Naive thymus-derived CD8-positive, alpha-beta T cell (primary cell): ENCODE measurements at places on chromosomes 16 and 17. TPM values are rescaled to one million over a fixed set of nuclear protein-coding genes. Genes with fewer than 3 reads are reported as not detected.
A peak's percentile ranks its signal among the peaks of the same experiment; 100 is the strongest.

- no peak for DNase-seq
- peaks cover 28% of the 10 kb centered on the region for H3K27me3 ChIP-seq
- H3K4me3 ChIP-seq = peak overlapping the region; percentile 44
- H3K36me3 ChIP-seq = peaks cover 2% of the 10 kb centered on the region
- no peak overlapping the region for H3K27ac ChIP-seq
- H3K4me1 ChIP-seq = peaks cover 35% of the 10 kb centered on the region
Measured at GRCh38 chr16:73056448-73056847, 8.5 kb upstream of the ZFHX3 start.

DNA sequence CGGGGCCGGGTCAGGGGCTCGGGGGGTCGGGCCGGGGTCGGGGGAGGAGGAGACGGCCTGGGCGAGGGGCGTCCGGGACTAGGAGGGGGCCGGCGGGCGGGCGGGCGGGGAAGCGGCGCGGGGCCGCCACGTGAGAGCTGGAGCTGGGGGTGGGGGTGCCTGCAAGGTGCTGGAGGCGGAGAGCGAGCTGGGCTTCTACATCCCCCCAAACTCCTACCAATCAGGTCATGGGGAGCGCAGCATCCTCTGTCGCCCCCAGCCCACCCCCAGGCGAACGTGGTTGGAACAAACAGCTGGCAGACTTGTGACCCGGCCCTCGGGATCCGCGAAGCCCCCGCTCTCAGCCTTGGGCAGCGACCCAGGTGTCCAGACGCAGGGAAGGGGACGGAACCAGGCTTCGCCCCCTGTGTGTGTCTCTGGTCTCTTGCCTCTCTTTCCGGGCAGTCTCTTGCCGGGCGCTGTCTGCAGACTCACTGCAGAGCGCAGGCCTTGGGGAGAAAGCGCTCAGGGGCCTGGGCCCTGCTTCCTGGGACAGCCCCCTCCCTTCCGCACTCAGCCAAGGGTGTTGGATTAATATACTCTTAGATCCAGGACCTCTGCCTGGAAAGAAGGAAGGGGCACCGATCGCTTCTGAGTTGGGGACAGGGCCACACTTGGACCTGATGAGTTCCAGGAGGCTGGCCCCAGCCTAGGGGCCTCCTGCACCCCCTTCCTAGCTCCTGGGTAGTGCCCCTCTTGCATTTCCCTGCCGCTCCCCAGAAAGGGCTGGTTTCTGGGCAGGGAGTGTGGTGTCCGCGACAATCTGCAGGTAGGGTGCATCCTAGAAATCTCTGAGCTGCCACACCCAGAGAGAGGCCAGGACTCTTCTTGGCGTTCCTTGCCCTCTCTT lies 722 bp downstream of the RASL10B start:
- peak overlapping the region; percentile 86 for H3K4me3 ChIP-seq
- DNase-seq = no peak
- H3K36me3 ChIP-seq = no peaks in the 10 kb centered on the region
- H3K27me3 ChIP-seq = no peaks in the 10 kb centered on the region

- no peak for DNase-seq
- H3K27ac ChIP-seq = no peak overlapping the region
- peaks cover 72% of the 10 kb centered on the region for H3K4me1 ChIP-seq
- H3K27me3 ChIP-seq = no peaks in the 10 kb centered on the region
Measured at GRCh38 chr17:41324180-41325075, 8.9 kb upstream of the KRTAP17-1 start.

Gene SLC13A2
- not detected for total RNA-seq

DNA sequence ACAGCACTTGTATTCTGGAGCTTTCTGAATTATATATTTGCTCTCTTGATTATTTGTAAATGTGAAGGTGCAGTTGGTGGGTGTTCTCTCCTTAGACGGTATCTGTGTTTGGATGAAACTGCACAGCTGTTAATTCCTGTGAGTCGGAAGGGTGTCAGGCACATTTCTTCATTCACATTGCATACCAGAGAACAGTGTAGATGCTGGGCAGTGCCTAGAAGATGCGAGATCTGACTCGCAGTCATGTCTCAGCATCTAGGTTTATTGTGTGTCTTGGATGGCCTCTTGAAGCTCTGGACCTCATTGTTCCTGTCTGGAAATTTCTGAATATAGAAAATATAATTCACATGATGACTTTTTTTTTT lies 61.2 kb downstream of the CLEC16A start:
- H3K4me1 ChIP-seq = no peaks in the 10 kb centered on the region
- H3K36me3 ChIP-seq = peaks cover 1% of the 10 kb centered on the region

GRCh38 chr16:15575293-15576049 lies 67.5 kb downstream of the MARF1 start:
- H3K36me3 ChIP-seq = no peaks in the 10 kb centered on the region
- peaks cover 16% of the 10 kb centered on the region for H3K4me1 ChIP-seq
- no peak overlapping the region for H3K4me3 ChIP-seq
- H3K27me3 ChIP-seq = no peaks in the 10 kb centered on the region
- no peak overlapping the region for H3K27ac ChIP-seq
- no peak for DNase-seq

DNA sequence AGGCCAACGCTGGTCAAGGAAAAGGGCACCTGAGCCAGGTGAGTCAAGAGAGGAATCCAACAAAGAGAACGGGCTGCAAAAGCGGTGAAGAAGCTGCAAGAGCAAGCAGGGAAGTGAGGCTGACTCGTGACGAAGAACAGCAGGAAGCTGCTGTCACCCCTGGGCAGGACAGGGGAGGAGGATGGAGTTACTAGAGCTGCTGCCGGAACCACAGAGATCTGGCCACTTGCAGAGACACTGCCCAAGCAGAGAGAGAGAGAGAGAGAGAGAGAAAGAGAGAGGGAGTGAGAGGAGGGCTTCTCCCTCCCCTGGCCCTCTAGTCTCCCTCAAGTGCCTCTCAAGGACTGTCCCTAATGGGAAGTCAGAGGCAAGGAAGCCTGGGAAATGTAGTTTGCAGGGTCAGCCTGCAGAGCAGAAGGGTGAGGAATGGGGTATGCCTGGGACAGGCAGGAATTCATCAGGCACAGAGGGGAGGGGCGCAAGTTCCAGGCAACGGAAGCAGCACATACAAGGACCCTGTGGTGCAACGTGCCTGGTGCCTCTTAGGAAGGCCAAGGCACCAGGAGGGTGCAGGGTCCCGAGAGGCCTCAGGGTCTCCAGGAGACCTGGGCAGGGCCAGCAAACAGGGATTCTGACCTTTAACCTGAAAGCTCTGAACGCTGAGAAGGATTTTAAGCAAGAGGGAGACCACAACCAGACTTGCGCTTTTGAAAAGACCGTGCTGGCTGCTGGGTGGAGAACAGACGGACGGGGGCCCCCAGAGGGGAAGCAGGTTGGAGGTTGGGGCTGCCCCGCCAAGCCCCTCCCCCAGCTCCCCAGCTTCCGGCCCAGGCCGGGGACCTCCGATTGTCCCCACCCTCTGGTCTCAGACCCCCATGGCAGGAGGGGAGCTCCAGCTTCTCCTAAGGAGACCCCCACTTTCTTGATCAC lies 45.8 kb upstream of the CIBAR2 start:
- H3K27ac ChIP-seq = peak overlapping the region; percentile 95
- H3K4me1 ChIP-seq = peaks cover 27% of the 10 kb centered on the region
- H3K27me3 ChIP-seq = no peaks in the 10 kb centered on the region
- peak overlapping the region; percentile 88 for H3K4me3 ChIP-seq
- DNase-seq = peak; percentile 45

Gene KCNG4
- total RNA-seq = not detected

DNA sequence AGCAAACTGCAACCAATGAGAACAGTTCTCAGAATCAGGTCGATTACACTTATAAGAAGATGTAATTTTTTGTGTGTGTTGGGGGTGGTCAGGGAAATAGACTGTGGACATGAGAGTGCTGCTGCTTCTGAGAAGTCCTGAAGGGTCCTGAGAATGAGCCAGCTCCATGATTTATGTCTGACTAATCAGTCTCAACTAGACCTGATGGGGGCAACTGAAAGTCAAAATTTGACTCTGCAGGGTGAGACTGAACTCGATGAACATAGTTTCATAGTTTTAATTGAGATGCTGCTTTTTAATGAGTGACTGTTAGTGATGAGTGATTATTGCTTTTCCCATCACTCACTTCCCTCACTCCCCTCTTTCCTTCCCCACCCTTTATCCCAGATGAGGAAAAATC lies 37.3 kb downstream of the SMARCE1 start:
- H3K27ac ChIP-seq = peak overlapping the region; percentile 100
- H3K36me3 ChIP-seq = no peaks in the 10 kb centered on the region
- H3K4me1 ChIP-seq = peaks cover 96% of the 10 kb centered on the region

Gene ZFPM1
- total RNA-seq = 10.8 TPM

- no peak overlapping the region for H3K4me3 ChIP-seq
- H3K27me3 ChIP-seq = peaks cover 10% of the 10 kb centered on the region
- H3K27ac ChIP-seq = no peak overlapping the region
- DNase-seq = no peak
Measured at GRCh38 chr16:79623062-79623461, 22.5 kb upstream of the MAF start.

- H3K27ac ChIP-seq = no peak overlapping the region
- no peaks in the 10 kb centered on the region for H3K4me1 ChIP-seq
- H3K27me3 ChIP-seq = no peaks in the 10 kb centered on the region
- H3K36me3 ChIP-seq = peaks cover 27% of the 10 kb centered on the region
Measured at GRCh38 chr17:42617956-42618431, 8.5 kb downstream of the TUBG1 start.

GRCh38 chr16:52383119-52383518 lies 163.8 kb downstream of the TOX3 start:
- H3K36me3 ChIP-seq = peaks cover 8% of the 10 kb centered on the region
- H3K27me3 ChIP-seq = no peaks in the 10 kb centered on the region
- H3K4me3 ChIP-seq = no peak overlapping the region
- H3K4me1 ChIP-seq = no peaks in the 10 kb centered on the region

DNA sequence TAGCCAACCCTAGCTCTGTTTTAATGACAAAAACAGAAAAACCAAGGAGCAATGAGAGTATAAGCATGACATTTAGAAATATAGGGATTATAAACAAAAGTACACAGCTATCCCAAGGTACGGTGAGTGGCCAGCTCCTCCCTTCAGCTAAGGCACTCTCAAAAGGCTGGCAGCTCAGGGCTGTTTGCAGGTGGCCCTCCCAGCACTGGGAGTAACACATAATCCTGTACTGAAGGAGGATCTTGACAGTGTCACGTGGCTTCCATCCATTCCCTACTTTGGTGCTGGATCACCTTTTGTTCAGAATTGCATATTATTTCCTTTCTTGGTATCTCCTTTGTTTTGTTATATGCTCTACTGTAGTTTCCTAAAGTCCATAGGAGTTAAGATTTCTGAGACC lies 500.8 kb downstream of the KCNJ18 start:
- no peaks in the 10 kb centered on the region for H3K36me3 ChIP-seq
- no peaks in the 10 kb centered on the region for H3K4me1 ChIP-seq
- H3K27me3 ChIP-seq = no peaks in the 10 kb centered on the region
- DNase-seq = no peak
- no peak overlapping the region for H3K27ac ChIP-seq

DNA sequence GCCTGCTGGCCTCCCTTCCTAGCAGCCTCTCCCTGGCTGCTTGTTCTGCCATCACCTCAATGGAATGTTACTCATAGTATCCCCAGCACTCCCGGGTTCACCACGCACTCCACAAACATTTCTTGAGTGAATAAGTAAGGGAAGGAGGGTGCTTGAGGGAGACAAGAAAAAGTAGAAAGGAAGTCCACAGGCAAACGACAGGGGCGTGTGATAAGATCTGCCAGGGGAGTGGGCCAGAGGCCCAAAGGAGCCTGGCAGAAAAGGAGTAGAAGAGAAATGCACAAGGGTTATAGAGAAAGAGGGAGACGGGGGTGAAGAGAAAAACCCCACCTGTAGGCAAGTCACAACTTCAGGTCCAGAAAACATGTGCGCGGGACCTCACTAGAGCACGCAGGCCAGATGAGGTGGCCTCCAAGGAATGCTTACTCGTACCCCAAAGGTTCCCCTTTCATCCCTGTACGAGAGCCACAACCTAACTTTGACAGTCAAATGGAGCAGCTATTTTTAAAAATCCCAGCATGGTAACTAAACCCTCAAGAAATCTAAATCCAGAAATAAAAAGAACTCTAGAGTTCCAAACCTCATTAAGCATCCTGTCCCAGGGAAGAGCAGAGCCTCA lies 6.6 kb downstream of the ZDHHC7 start:
- peak overlapping the region; percentile 44 for H3K27ac ChIP-seq
- H3K4me1 ChIP-seq = peaks cover 34% of the 10 kb centered on the region
- H3K27me3 ChIP-seq = no peaks in the 10 kb centered on the region
- no peaks in the 10 kb centered on the region for H3K36me3 ChIP-seq
- H3K4me3 ChIP-seq = peak overlapping the region; percentile 61

Gene HNF1B
- not detected for total RNA-seq

- no peak for DNase-seq
- peaks cover 17% of the 10 kb centered on the region for H3K36me3 ChIP-seq
- H3K27me3 ChIP-seq = no peaks in the 10 kb centered on the region
- no peaks in the 10 kb centered on the region for H3K4me1 ChIP-seq
- no peak overlapping the region for H3K27ac ChIP-seq
Measured at GRCh38 chr17:77735566-77736198, 222.8 kb upstream of the TNRC6C start.

Gene CD300LB
- not detected for total RNA-seq

GRCh38 chr16:70712942-70713341 lies 27.1 kb upstream of the MTSS2 start:
- peaks cover 4% of the 10 kb centered on the region for H3K36me3 ChIP-seq
- no peak overlapping the region for H3K4me3 ChIP-seq
- no peaks in the 10 kb centered on the region for H3K27me3 ChIP-seq
- peaks cover 12% of the 10 kb centered on the region for H3K4me1 ChIP-seq
- DNase-seq = no peak

DNA sequence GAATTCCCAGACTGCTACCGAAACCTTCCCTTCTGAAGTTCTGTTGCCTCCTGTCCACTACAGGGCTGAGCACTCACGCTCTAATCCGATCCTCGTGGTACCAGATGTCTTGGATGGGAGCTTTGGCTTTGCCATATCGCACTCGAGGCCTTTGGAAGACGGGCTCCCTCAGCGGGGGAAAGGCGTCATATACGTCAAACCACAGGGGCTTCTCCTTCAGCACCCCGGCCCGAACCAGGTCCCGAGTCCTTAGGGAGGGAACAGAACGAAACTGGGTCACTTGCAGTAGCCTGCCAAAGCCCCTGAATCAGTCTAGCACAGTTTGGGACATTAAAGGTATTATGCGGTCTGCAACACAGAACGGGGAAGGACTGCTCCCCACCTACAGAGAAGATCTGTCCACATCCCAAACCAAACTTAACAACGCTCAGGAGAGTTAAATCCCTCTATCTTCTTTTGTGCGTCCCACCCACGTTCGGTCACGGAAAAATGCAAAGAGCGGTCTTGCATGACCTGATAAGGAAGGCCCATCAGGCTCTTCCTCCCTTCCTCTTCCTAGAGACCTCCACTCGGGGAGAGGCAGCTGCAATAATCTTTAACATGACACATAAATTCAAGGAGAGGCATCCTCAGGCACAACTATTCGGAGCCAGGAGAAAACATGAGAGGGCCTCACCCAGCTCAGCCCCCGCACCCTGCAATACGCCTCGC lies 526 bp downstream of the MRPS23 start:
- no peaks in the 10 kb centered on the region for H3K27me3 ChIP-seq
- H3K36me3 ChIP-seq = peaks cover 35% of the 10 kb centered on the region
- H3K4me1 ChIP-seq = peaks cover 52% of the 10 kb centered on the region

Gene KRT33A
- total RNA-seq = not detected

GRCh38 chr16:57373117-57373947 lies 1.0 kb downstream of the CX3CL1 start:
- peaks cover 3% of the 10 kb centered on the region for H3K4me1 ChIP-seq
- no peaks in the 10 kb centered on the region for H3K27me3 ChIP-seq
- H3K36me3 ChIP-seq = no peaks in the 10 kb centered on the region
